Dermis blood vessel endothelial cell (primary cell): ENCODE measurements at places on chromosomes 1 and 21. TPM values are rescaled to one million over a fixed set of nuclear protein-coding genes. Genes with fewer than 3 reads are reported as not detected.
A peak's percentile ranks its signal among the peaks of the same experiment; 100 is the strongest.

DNA sequence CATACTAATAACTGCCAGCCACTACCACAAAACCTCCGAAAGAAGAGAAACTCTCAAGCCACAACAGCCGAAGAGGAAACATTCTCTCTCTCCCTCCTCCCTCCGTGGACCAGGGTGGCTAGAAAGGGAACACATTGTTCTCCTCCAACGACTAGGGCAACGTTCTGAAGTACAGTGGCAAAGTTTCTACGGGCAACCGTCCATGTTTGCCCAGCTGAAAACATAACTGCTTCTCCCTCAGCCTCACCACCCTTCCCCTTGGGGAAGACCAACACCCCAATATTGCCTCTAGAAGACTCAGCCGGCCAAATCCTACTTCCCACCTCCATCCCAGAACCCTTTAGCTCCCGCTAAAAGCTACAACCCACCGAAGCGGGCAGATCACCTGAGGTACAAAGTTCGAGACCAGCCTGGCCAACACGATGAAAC is 2.0 kb downstream of the GLUL start:
- peak; percentile 32 for DNase-seq

- DNase-seq: no peak
These were observed 252.9 kb downstream of the DYRK1A start for GRCh38 chr21:37619464-37619974.

Gene TSPEAR
- total RNA-seq: 0.47 and 1.0 TPM in 2 replicates

Gene TRIM62
- 2.6 and 4.6 TPM in 2 replicates for total RNA-seq

- peak; percentile 61 for DNase-seq
These were observed 98.2 kb upstream of the ARTN start for GRCh38 chr1:43835082-43836021.
